ENCODE measurements at places on chromosomes 2 and 18.

DNA sequence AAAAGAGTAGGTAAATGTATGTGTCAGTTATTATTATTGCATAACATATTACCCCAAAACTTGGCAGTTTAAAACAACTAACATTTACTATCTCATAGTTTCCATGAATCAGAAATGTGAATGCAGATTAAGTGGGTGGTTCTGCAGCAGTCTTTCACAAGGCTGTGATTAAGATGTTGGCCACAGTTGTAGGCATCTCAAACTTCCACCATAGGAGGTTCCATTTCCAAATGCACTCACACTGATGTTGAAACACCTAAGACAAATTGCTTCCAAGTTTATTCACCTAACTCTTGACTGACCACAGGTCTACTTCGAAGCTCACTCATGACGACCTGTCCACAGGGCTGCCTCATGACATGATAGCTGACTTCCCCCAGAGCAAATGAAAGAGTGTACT lies 360.8 kb downstream of the GRB14 start:
- DNase-seq, result no peak

DNA sequence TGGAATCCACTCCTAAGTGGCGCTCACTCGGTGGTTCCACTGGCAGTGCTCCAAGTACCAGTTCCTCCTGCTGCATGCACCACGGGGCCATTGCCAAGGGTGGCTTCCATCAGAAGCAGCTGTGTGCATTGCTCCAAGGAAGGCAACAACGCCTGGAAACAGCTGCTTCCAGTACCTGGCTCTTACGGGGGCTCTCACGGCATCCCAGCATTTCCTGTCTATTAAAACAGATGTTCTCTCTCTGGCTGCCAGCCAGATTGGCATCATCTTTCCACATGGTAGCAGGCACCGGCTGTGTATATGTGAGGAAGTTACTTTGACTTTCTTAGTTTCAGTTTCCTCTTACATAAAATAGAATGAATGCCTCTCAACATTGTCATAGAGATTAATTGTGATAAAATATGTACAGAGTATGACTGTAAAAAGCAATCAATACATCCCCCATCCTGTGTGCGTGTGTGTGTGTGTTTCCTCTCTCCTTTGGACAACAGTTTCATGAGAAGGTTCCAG lies 84.9 kb downstream of the CMPK2 start:
- no peak for DNase-seq

GRCh38 chr2:197641666-197642065 lies 33.7 kb downstream of the RFTN2 start:
- no peak for DNase-seq

DNA sequence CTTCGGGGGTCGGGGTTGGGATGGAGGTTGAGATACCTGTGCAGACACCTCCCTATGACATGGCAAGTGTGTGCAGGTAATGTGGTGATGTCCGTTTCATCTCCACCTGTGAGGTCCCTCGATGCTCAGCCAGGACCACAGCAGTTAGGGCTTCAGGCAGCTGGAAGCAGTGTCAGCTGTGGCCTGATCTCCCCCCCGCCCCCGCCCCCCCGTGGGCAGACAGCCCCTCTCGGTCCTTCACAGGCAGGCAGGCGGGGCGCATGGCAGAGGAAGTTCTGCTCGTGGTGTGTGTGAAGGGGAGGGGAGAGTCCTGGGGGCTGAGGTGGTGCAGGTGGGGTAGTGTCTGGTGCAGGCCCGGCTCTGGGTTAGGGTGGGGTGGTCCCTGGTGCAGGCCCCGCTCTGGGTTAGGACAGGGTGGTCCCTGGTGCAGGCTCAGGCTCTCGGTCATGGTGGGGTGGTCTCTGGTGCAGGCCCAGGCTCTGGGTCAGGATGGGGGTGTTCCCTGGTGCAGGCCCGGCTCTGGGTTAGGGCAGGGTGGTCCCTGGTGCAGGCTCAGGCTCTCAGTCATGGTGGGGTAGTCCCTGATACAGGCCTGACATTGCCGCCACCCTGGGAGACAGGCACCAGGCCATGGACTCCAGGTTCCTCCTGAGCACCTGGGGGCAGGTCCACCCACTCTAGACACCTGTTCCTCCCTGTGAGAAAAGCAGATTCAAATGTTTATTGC lies 94.3 kb downstream of the NFATC1 start:
- no peak for DNase-seq

- DNase-seq, result no peak
These were observed 477.3 kb downstream of the MBD2 start for GRCh38 chr18:53747210-53747609.

DNA sequence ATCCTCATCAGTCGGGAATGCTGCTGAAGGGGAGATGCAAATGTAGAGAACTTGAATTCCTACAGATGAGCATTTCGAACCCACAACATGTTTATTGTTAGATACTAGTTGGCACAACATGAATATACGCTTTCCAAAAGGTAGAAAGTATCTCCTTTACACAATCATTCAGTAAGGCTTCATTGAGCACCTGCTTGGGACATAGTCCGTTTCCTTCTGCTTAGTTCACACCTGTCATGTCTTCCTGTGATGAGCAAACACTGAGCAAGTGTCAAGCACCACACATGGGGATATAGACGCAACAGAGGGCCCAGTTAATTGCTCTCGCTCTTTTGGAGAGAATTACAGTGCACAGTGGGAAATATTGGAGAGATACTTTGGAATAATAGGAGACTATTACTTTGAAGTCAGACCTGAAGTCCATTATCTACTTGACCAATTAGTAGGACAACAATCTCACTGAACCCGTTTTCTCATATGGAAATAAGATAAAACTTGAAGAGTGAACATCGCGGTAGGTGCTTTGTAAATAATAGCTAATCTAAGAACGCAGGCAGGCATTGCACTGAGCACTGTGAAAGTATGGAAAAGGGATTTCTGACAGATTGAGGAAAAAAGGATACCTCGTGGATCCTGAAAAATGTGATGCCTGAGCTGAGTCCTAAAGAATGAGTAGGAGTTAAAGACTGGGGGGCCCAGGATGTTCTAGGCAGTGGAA lies 1.2 kb downstream of the CPSF3 start:
- DNase-seq, result peak; percentile 18

- DNase-seq, result no peak
These were observed 188.2 kb downstream of the MEMO1 start for GRCh38 chr2:31822587-31822986.

GRCh38 chr2:61141151-61141550 lies 20.8 kb upstream of the C2orf74 start:
- DNase-seq, result no peak

- DNase-seq, result no peak
These were observed 71.7 kb downstream of the FEZ2 start for GRCh38 chr2:36526226-36526625.

DNA sequence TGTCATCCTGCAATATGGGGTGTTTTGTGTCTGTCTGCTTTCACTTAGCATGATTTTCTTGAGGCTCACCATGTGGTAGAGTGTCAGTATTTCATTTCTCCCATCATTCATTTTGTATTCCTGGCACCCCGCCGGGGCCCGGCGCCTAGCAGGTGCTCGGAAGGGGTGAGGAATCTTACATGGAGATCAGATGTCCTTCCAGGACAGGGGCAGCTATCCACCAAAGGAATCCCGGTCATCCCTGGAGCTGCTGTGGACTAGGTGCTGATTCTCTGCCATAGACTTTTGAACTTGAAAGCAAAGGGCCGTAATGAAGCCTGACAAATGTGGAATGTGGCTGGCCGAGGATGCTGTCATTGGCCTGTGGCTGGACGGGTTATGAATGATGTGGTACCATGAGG lies 2.4 kb downstream of the PRELID3A start:
- no peak for DNase-seq

DNA sequence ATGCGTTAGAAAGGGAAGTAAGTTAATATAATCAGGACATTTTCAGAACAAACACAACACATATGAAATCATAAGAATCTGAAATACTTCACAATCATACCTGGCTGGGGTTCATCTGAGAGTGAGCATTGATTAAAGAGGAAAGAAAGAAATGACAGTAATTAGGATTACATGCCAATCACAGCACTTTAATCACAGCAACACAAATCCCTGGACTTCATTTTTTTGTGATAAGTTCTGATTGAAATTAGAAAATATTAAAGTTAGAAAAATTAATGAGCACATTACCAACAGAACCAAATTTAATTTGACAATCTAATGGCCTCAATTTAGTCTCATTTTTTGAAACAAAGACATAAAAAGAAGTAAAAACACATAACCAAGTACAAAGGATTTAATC lies 121.9 kb downstream of the LRP2 start:
- DNase-seq, result no peak

GRCh38 chr2:191629001-191629453 lies 48.9 kb upstream of the NABP1 start:
- DNase-seq, result no peak

DNA sequence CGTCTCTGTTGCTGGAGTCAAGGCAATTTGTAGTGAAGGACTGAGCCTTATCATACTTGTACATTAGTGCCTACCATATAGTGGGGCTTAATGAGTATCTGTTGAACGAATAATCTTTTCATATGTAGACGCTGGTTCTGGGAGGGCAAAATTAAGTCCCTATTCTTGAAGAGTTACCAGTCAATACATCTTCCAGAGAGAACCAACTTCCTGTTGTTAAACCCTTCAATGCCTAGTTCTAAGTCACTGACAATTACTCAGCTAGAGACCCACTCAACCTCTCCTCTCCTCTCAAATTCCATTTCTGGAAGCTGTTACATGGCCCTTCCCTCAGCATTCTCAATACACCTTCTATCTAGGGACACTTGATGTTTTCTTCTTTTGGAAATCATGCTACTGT lies 1.1 kb upstream of the MOB4 start:
- DNase-seq, result no peak

DNA sequence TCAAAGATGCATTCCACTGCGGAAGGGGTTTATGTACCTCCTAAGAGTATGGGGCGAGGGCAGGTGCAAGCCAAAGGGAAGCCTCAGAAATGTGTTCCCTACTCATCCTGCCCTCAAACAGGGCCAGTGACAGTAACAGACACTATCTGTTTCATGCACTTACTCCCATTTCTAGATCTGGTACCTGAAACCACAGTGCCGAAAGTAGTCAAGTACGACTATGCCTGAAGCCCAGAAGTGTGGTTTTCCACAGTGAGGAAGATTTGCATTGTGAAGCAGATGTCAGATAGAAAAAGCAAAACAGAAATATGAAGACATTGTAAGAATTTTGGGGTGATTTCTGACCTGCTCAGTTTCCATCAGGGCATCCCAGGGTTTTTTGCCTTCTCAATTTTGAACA lies 748.7 kb downstream of the RNF144A start:
- DNase-seq, result no peak

- DNase-seq, result no peak
These were observed 5.7 kb upstream of the GCFC2 start for GRCh38 chr2:75716406-75716805.

DNA sequence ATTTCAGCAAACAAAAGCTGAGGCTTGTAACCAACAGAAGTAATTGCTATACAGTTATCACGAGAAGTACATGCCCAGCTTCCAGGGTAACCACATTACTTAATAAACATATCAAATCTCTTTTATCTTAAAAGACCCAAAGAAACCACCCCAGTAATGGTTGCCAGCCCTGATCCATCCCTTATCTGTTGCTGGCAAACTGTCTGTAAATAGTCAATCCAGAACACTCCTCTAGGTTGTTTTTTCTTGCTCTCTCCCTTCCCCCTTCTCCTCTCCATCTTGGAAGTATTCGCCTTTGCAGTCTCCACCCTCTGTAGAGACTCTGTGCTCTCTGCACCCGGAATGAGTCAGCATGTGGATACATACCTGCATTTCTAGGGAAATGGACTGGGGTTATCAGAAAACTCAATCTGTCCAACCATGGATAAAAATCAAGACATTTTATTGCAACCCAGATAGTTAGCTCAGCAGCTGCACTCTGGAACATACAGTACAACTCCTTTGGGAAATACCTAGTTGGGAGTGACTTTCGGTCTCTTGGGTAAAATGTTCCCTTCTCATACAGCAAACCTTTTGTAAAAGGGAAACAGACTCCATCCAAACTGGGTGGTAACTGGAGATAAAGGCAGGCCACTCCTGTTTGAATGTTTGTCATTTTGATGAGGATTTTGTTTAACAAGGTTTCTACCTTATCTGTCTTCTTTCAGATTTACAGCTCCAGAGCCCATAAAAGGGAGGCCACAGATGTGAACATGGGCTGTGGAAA lies 123.5 kb upstream of the FOSL2 start:
- DNase-seq, result no peak

GRCh38 chr2:205781244-205781931 lies 99.1 kb downstream of the NRP2 start:
- no peak for DNase-seq

- no peak for DNase-seq
These were observed 46.3 kb upstream of the SEMA4C start for GRCh38 chr2:96916156-96916630.

DNA sequence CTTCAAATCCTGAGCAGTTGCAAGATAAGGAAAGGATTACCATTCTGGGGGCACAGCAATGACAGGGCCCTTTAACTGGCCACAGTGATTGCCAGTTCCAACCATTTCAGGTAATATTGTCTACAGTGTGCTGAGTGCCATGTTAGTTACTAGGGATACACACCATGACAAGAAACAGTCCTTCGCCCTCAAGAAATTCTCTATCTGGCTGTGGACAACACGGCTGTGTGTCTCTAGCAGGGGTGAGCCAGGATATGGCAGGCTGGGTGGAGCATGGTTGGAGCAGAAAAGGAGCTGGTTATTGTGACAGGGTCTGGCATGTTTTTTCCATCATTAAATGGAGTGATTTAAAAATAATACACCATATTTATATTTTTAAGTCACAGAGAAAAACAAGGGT lies 31.0 kb downstream of the TSPYL6 start:
- DNase-seq, result no peak

- no peak for DNase-seq
These were observed 68.4 kb downstream of the SCN9A start for GRCh38 chr2:166307326-166307725.

GRCh38 chr2:181170256-181170655 lies 189.9 kb downstream of the UBE2E3 start:
- DNase-seq, result no peak

All from COLO829 (cell line).